ENCODE measurements at places on chromosomes 16 and 17. TPM values are rescaled to one million over a fixed set of nuclear protein-coding genes. Genes with fewer than 3 reads are reported as not detected.

GRCh38 chr16:46887524-46887854 lies 3.3 kb downstream of the GPT2 start:
- no peak for DNase-seq

Gene CSF3
- total RNA-seq: 2.9 TPM

Gene KRTAP3-1
- total RNA-seq: not detected

- no peak for DNase-seq
These were observed 16.0 kb upstream of the SP6 start for GRCh38 chr17:47866941-47867340.

GRCh38 chr17:35786941-35787432 lies 8.5 kb downstream of the MMP28 start:
- DNase-seq: no peak

Gene CDRT15
- not detected for total RNA-seq

DNA sequence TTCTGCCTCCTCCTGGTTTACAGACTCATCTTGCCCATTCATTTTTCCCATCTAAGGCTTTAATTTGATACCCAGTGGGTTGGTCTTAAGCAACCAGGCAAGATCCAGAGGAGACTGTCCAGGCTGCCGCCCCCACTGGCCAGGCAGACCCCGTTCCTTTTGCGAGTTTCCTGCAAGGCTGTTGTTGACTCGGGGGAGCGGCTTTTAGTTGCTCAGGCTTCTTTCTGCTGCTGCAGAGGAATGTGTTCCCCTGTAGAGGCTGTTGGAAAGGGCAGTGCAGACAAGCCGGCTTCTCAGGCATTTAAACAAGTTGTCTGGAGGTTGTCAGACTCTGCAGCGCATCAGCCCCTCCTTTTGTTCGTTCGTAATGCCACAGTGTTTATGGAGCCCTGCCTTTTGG lies 231.2 kb downstream of the PRKCA start:
- no peak for DNase-seq

Gene CFAP119
- total RNA-seq: 7.2 TPM

Gene MYOCD
- total RNA-seq: not detected

GRCh38 chr16:88048985-88049384 lies 97.8 kb downstream of the BANP start:
- DNase-seq: no peak

- no peak for DNase-seq
These were observed 2.4 kb downstream of the ARHGDIA start for GRCh38 chr17:81868674-81869220.

Gene KRT25
- not detected for total RNA-seq

Gene CCR7
- not detected for total RNA-seq

DNA sequence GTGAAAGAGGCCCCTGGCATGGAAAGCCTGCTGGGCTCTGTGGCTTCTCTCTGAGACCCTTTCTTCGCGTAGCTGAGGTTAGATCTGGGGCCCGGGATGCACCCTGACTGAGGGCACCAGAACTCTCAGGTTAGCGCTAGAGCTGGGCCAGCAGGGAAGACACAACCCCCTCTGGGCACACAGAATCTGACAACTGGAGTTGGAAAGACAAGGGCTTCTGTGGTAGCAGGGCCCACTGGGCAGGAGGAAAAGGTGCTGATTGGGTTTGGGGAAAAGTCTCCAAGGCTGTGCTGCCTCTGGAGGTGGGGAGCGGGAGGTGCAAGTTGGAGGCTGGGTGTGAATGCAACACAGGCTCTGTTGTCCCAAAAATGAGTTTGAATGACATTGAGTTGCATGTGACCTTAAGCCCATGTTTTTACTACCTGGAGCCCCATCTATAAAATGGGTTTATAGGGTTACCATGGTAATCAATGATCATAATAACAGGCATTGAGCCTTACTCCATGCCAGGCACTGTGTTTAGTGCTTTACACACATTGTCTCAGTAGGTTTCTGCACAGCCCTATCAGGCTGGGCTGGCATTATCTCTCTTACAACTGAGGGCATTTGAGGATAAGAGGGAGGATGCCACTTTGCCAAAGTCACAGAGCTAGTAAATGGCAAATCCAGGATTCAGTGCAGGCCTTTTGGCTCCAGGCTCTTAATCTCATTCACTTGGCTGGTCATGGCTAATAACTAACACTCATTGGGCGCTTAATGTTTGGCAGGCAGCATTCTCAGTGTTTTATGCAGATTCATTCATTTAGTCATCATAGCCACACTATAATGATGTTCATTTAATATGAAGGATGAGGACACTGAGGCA lies 9.5 kb upstream of the IGFBP4 start:
- no peak for DNase-seq

DNA sequence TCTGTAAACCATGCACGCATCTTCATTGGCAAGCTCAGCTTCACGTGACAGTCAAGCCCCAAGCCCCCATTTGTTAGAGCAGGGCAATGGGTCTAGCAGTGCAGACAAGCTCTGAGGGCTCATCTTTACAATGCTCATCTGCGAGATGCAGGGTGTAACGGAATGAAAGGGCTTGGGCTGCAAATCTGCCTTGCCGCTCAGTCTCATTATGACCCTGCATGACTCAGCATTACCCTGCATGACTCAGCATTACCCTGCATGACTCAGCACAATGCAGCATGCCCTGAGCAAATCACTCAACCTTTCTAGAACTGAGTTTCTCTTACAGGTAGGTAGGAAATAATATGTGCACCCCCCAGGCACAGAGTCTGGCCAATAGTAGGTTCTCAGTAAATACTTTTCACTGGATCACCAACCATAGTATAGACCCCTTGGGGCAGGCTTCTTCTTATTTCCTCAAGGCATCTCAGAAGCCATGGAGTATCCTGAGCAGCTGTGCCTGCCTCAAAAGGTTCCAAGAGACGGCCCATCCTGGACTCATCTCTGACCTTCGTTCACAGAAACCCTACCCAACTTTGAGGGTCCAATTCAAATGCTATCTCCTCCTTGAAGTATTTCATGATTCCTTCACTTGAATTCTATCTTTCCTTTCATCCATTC lies 391.3 kb upstream of the CDH5 start:
- DNase-seq: no peak

Gene CALB2
- total RNA-seq: not detected

DNA sequence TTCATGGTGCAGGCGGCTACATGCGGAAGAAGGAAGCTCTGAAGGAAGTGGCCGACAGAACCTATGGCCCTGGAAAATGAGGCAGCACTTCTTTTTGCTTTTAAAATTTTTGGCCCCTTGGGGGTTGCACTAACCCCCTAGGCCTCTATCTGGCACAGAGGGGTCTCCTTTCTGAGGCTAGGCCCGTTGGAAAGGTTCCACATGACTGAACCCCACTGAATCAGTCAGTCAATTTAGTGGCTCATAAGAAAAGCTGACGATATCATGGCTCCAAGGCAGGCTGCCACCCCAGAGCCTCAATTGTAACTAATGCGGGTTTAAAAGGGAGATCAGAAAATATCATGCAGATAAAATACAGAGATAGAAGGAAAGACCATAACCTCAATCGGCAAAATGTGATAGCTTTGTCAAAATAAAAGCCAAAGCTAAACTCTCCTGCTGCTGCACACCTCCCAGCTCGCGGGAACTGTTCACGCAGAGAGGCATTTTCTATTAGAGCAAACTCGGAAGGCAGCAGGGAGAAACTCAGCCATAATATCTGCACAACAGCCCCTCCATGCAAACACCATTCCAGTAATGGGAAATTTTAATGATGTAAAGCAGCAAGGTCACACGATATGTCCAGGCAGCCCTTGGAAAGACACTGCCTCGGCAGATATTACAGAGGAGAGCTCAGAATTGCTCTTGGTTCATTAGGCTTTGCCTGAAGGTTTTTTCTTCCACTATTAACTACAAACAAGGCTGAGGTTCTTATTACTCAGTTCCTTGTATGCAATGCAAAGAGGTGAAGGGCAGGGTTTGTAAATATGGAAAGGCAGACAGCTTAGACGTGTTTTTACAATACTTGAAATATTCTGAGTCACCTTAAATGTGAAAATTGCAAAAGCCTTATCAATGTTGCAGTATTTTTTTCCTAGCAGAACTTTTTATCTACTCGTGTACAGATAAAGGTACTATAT lies 200.4 kb upstream of the PMFBP1 start:
- DNase-seq: no peak

Gene TMIGD1
- not detected for total RNA-seq

- DNase-seq: peak; percentile 42
These were observed at the start of gene DNASE1 for GRCh38 chr16:3654249-3654991. TSS of gene DNASE1 (plus strand) at chr16:3654691. CDS start at chr16:3655374, 683 bp downstream.

Gene SLC6A4
- not detected for total RNA-seq

Gene SPATA32
- total RNA-seq: not detected

DNA sequence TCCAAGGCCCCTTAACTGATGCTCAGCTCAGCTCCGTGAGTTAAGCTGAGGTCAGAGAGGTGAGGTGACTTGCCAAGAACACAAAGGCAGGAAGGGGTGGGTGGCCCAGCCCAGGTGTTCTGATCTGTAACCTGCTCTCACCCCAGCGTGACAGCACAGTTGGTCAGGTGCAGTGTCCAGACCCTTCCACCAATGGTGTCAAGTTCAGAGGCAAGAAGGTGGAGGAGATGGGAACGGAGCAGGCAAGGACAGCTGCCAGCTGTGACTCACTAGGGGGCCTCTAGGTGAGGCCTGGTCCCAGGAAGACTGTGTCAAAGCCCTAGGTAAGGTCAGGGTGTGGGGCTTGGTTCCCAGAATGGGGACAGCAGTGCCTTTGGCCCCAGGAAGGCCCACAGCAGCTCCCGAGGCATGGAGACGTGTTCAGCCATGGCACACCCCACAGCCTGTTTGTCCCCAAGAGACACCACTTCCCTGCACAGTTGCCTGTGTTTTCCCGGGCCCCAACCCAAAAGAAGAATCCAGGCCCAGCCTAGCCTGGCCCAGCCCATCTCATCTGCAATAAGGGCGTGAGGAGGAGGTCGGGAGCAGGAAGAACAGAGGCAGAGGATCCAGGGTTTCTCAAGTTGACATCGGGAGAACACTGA lies 7.2 kb downstream of the WFIKKN2 start:
- DNase-seq: no peak

GRCh38 chr16:4378999-4379690 lies 7.5 kb downstream of the VASN start:
- DNase-seq: no peak

GRCh38 chr16:83343935-83344366 lies 463.8 kb upstream of the HSBP1 start:
- peak; percentile 98 for DNase-seq

Data from endothelial cell of umbilical vein (primary cell).